ENCODE measurements at places on chromosomes 4 and X. TPM values are rescaled to one million over a fixed set of nuclear protein-coding genes. Genes with fewer than 3 reads are reported as not detected.

DNA sequence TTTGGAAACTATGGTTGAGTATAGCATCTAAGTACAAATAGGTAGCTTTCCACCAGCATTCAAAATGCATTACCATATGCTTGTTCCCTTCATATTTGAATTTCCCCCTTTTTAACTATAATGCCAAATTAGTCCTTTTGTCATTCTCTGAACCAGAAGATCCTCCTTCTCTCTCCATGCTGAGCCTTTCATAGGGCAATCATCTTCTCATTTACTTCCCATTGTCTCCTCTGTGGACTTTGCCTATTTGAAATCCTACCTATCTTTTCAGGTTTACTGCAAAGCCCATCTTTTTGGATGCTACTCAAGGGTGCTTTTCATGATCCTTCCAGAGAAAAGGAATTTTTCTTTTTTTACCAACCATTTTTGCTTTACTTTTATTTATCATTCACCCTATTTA is 54.7 kb downstream of the DKK2 start:
- DNase-seq = no peak

DNA sequence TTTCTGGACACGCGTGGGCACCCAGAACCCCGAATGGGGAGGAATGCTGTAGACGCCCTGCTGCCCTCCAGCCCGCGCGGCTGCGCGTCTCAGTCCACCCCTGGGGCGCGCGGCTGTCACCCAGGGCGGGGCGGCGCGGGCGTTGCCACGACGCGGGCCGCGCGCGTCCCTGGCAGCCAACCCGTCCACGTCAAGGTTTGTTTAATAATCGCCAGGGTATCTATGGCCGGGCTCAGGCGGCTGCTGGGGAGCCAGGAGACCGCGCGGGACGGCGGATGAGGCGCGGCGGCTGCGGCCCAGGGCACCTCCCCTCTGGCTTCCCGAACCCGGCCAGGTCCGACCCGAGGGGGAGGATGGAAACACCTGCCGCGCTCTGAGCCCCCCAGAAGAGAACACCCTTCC is at the start of gene SPATA18:
Gene SPATA18 (plus strand): TSS at position 92 of the 402 bp plus-strand sequence. CDS start 401 bp downstream, outside the sequence.
- DNase-seq = no peak

DNA sequence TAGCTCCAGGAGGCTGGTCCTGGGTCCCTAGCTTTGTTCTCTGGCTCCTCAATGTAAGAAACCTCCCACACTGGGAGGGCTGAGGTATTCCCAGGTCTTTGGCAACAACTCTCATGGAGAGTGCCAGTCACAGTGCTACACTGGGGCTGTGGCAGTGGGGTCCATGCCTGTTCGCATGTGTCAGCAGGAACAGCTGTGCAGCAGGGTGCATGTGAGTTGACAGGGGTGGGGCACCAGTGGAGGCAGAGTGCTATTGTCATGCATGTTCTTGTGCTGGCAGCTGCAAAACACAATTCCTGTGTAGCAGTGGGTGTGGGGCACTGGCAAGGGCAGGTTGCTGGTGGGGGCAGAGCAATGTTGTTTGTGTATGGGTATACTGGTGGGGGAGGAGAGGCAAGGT is 246.0 kb downstream of the CXXC4 start:
- no peak for DNase-seq

DNA sequence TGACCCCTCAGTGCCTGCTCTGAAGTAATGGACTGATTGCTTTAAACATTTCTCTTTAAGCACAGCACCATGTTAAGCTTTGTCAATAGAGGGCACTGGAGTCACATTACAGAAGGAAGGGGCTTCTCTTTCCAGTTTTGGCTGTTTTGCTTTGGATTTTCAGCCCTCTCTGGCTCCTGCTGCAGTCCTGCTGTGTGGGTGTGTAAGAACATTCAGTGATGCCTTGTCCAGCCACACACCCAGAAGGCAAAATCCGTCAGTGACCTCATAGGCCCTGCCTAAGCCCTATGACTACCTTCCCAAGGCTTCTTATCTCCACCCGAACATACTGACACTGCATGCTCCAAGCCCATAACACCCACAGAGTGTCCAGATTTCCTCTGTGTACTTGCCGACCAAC is 215.3 kb upstream of the CTSO start:
- no peak for DNase-seq

- DNase-seq = no peak
Measured at GRCh38 chrX:101977106-101977505, 45.3 kb upstream of the ZMAT1 start.

- no peak for DNase-seq
Measured at GRCh38 chrX:67328476-67328875, 215.3 kb upstream of the AR start.

DNA sequence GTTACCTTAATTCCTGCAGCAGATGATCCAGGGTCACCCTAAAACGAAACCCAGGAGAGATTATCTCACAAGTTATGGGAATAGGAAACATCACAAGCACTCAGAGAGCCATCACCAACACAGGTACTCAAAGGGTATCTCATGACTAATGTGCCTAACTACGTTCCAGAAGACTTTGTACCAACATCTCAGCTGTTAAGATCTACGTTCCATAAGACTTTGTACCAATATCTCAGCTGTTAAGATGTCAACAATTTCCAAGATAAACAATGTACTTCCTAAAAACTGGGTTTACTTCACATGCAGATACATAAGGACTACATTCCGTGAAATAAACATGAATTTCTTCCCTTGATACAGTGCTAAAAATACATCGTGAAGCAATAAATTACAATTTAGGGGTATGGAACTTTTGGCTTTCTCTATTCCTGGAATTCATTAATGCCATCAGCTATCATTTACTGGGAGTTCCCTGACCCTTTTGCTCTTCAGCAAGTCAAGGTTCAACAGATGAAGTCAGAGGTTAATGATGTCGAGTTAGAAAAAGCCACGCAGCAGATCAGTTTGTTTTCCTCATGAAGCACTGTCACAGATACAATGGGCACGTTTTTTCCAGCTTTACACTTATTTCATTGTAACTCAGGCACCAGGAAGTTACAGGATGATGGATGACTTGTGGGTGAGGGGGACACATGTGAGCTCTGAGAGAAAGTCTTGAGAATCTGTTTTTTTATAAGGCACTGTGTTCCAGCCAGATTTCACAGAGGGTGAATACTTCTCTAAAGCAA is 127.0 kb upstream of the ETNPPL start:
- no peak for DNase-seq

DNA sequence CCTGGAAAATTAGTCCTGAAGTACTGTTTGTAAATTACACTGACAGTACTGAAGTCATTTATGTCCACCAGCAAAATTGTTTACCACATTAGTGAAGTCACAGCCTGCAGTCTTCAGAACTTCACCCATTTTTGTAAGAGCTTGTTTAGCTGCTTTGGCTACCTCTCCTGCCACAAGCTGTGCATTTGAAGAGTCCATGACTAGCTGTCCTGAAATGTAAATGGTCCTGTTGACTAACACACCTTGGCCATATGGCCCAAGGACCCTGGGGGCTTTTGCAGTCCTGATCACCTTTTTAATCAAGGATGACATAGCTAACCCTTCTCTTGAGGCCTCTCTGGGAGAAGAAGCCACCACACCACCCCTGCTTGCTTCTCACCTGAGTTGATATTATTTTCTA is 21.4 kb upstream of the ZNF518B start:
- no peak for DNase-seq

- no peak for DNase-seq
Measured at GRCh38 chr4:8641931-8642650, 49.5 kb downstream of the CPZ start.

DNA sequence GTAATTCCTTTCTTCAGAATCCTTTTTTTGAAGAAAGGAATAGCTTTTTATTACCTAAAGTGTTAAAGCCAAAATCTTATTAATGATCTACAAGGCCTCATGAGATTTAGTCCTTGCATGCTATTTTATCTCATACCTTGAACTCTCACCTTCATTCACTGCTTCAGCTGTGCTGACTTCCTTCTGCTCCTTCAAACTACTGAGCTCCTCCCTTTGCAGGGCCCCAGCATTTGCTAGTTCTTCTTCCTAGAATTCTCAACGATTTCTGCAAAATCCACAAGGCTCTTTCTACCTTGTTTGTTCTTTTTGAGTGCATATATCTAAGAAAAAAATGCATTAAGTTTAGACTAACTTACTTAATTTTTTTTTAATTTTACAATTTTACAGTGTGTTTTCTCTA is 619.5 kb downstream of the EPHA5 start:
- DNase-seq = no peak

GRCh38 chr4:140005699-140006098 is 148.3 kb downstream of the MAML3 start:
- DNase-seq = no peak

DNA sequence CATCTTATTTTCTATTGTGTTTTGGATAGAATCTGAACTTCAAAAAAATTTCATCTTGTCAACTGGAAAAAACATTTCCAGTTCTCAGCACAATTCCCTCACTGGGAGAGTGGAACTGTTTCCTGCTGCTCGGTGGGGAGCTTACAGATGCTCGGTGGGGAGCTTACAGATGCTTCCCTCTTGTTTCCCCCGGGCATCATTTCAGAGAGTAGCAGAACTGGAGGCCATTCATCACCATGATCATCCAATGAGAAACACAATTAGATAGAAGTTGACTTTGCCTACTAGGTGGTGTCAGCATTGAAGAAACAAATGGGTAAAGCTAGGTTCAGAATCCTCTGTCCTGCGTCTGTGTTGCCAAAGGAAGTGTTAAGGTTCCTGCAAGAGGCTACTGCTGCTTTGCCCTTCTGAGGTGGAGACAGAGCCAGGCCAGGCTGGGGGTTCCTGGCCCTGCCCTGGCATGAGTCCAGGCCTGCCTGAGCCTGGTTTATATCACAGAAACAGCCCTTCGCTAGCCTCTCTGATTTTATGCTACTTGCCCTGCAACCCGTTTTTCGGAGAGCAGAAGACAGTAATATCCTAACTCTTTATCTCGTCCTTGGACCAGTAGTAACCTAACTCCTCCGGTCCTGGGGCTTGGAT is 70.6 kb downstream of the TAPT1 start:
- no peak for DNase-seq

DNA sequence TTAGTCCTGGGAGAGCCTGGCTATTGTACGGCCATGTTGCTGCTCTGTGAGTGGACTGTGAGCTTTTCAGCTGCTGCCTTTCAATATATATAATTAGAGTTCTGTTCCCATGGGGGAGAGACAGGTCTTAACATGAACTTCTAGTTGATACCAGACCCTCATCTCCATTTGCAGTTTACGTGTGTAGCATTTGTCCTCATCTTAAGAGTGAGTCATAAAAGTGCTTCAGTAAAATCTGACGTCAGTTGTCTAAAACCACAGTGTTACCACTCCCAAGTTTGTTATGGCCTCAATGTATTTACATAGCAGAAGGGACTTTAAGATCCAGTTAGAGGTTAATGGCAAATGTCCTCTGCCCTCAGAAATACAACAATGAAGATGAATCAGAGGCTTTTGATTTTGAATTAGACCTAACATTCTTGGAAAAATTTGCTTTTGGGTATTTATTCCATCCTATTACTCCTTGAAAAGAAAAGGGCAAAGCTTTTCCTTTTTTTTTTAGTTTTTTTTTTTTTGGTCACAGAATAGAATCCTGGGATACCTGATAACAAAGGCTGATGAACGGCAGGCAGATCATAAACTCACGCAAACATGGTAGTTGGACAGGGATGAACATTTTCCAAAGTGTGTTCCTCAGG is 38.6 kb downstream of the PHOX2B start:
- no peak for DNase-seq

The MAGED1 gene
- 75.2 TPM for total RNA-seq

The SPIN2A gene
- 0.12 TPM for total RNA-seq

The MCTS1 gene
- 17.2 TPM for total RNA-seq

Measured in right atrium auricular region (tissue), 2 donors.